ENCODE measurements at places on chromosomes 13 and 19.

- no peak for DNase-seq
Observed at GRCh38 chr13:98272549-98272948, 95.5 kb upstream of the RNF113B start.

GRCh38 chr13:38283346-38283745, 66.3 kb upstream of the UFM1 start:
- DNase-seq = no peak

DNA sequence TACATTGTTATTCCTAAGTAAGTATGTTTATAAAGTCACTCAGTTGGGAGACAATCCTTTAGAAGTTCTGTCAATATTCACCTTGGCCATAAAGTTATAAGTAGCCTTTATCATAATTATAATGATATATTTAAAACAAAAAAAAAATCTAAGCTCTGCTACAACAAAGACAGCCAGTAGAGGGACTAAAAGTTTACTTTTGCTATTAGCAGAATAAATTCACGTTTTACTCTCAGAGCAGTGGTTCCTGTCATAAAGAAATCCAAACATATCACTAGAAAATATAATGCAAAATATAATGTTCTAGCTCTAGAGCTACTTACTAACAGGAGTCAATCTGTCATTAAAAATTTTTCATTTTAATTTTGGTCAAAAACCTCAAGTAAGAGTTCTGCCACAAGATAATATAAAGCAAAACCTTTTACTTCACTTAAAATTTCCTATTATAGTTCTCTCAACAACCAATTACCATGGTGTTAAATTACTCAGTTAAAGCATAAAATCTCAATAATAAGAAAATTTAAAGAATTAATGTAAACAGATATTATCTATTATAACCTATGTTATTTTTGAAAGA, 17.7 kb downstream of the INTS6 start:
- no peak for DNase-seq

DNA sequence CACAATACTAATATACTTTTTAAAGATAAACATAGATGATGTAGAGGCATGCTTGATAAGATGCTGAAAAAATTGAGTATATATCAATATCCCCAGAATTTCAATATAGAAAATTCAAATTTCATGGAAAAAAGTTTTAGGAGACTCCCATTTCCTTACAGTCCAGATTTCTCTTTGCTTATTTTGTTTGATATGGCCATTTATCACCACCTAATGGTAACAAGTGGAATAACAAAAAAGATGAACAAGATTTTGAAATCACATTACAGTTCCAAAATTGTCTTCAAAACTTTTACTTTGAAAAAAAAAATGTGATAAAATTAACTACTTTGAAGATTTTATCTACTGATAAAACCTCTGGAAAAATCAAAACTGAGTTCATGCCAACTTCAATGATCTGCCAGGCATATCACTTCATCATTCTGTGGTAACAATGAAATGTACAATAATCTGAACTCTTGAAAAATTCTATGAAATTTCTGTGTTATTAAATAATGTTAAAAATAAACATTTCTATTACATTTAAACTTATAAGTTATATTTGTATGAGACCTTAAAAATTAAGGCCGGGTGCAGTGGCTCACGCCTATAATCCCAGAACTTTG, 17.5 kb downstream of the MIPEP start:
- no peak for DNase-seq

DNA sequence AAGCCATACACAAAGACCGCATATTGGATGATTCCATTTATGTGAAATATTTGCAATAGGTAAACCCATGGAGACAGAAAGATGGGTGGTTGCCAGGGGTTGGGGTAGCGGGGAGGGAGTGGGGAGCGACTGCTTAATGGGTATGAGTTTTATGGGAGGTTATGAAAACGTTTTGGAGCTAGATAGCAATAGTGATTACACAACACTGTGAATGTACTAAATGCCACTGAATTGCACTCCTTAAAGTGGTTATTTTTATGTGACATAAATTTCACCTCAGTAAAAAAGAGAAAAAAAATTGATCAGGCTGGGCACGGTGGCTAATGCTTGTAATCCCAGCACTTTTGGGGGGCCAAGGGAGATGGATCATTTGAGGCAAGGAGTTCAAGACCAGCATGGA, 36.6 kb downstream of the GRIK5 start:
- DNase-seq = no peak

DNA sequence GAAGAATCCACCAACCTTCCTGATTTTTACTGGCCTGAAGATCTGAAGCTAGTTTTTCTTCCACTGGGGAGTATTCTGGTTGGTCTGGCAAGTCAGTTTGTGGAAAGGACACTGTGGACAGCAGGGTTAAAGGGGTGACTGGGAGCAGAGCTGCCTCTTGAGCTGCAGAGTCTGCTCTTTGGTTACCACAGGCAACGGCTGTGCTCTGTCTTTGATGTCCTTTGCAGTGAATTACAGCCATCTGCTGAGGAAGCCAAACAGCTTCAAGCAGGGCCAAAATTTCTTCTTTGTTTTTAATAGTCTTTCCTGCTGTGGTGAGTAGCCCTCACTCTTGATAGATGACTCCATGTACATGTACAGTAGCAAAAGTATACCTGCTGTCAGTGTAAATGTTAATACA, 75.7 kb downstream of the ZNF100 start:
- DNase-seq = no peak

GRCh38 chr13:98749501-98749900, 3.0 kb downstream of the SLC15A1 start:
- no peak for DNase-seq

DNA sequence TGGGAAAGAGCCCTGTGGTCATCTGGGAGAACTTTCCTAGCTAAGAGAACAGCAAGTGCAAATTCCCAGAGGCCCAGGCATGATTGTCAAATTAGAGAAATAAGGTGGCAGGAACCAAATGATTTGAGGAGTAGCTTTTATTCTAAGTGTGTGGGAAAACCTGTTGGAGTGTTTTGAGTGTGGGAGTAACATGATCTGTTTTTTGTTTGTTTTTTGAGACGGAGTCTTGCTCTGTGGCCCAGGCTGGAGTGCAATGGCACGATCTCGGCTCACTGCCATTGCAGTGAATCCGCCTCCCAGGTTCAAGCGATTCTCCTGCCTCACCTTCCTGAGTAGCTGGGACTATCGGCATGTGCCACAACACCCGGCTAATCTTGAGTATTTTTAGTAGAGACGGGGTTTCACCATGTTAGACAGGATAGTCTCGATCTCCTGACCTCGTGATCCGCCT, 2.4 kb downstream of the SAE1 start:
- no peak for DNase-seq

DNA sequence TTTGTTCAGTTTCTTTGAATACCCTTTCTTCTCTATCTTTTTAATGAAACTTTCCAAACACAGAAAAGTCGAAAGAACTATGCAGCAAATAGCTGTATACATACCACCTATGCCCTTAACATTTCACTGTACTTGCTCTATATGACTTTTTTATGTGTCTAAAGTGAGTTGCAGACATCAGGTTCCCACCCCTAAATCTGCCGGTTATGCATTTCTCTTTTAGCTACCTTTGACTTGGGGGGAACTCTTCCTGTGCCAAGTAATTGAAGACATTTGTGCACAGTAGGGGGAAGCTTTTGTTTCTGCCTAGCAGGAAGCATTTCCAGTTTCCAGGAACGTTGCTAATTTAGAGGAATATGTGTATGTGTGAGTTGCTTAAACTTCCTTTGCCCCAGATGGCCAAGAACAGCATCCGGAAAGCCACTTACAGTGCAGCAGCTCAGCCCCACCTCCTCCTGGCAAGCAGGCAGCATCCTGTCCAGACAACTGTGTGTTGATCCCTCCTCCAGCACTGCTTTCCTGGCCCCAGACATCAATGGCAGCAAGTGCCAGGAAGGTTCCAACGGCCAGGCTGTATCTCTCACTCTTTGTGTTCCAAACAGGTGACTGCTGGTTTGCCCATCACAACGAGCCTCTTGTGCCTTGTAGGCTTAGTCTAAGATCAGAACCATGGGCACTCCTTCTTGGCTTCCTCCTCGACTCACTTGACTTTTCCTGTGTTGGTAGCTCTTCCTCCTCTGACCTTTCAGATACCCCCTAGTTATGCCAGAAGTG, 14.7 kb upstream of the GRAMD1A start:
- DNase-seq = no peak

DNA sequence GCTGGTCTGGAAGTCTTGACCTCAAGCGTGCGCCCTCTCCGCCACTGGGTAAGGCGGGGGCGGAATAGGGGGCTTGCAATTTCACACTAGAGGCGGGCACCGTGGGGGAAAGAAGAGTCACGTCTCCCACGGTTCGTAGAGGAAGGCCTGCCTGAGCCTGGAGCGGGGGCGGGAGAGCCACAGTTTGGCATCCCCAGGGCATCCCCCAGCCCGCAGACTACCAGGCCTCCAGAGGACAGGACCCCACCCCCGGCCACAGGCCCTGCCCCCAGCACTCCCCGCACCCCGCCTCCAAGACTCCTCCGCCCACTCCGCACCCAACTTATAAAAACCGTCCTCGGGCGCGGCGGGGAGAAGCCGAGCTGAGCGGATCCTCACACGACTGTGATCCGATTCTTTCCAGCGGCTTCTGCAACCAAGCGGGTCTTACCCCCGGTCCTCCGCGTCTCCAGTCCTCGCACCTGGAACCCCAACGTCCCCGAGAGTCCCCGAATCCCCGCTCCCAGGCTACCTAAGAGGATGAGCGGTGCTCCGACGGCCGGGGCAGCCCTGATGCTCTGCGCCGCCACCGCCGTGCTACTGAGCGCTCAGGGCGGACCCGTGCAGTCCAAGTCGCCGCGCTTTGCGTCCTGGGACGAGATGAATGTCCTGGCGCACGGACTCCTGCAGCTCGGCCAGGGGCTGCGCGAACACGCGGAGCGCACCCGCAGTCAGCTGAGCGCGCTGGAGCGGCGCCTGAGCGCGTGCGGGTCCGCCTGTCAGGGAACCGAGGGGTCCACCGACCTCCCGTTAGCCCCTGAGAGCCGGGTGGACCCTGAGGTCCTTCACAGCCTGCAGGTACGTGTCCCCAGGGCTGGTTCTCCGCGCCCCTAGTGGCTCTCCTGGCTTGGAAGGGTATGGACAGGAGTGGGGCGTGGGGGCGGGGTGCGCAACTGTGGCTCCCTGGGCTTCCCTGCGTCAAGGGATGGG, at the start of gene ANGPTL4:
Gene ANGPTL4, plus strand, starts transcription at position 353 of the 969 bp plus-strand sequence. Its CDS starts 167 bp downstream, at position 520.
- DNase-seq = no peak

DNA sequence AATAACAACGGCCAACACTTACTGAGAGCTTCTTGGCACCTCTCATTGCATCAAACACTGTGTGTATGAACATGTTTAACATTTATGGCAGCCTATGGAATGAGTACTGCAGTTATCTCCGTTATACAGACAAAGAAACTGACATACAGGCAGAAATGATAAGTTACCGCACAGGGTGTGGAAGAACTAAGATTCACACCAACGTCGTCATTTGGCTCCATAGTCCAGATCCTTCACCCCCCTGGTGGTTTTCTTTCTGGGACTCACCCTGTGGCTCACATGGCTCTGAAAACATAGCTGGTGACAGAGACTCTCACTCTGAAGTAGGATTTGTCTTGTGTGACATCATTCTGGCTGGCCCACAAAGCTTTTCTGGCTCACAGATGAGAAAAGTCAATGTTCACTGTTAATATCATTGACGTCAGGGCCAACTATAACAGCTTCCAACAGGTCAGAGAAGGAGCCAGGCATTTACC, 230.1 kb downstream of the DLEU7 start:
- no peak for DNase-seq

DNA sequence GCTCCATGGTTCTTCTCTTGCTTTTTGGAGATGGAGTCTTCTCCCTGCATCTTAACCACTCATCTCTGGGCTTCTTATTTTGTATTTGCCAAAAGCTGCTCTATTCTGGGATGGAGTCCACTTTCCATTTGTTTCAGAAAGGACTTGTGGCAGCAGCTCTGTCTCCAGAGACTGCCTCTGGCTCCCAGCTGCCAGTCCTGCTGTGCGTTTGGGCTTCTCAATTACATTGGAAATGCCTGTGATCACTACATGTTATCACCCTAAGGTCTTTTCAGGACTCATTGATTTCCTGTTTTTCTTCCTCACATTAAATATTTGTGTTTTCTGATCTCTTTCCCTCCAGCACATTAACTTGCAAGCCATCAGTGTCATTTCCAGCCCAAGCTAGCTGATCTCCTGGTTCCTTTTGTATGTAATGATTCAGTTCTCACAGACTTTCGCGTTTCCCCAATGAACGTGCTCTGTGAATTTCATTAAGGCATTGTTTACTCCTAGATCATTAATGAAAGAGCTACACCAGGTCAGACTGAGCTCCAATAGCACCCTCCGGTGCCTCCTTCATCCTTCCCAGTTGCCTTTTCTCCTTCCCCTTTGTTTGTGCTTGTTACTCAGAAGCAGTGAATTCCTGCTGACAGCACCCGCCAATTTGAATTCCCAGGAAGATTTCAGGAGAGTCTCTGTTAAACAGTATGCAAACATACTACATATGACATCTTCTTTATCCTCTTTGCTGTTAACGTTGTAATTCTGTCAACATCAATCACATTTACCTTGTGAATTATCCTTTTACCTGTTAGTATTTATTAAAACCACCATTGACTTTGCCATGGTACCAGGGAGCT, 3.0 kb downstream of the CBY2 start:
- no peak for DNase-seq

DNA sequence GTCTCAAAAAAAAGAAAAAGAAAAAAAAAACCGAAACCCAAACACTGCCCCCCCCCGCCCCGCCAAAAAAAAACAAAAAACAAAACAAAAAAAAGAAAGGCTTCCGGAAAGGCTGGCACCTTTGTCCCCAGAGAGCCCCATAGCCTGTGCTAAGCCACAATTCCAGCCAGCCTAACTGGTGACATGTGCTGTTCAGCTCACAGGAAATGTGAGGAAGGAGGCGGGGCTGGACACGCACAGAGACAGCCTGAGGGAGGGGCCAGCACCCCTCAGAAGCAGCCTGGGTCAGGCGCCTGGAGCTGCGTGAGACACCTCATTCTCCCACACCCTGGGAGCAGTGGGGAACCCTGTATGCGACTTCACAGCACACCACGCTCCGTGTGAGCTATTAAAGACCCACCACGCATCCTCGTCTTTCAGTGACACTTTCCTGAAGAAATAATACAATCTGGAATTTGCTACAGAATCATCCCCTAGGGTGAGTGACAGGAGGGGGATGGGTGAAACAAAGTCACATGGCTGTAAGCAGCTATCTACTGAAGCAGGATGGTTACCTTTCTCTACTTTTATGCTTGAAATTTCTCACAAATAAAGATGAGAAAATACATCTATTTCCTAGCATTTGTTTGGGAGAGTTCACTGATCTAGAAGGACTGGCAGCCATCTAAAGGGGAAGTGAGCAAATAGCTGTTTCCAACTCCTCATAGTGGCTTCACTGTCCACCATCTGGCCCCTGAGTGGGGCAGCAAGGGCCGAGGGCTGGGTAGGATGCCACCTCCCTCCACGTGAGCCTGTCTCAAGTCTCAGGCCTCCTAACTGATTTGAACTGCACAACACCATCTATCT, 12.3 kb upstream of the SLC35E1 start:
- peak; percentile 96 for DNase-seq

GRCh38 chr19:294341-294945, 3.2 kb upstream of the PLPP2 start:
- DNase-seq = no peak

All from effector memory CD4-positive, alpha-beta T cell (primary cell).